ENCODE measurements at places on chromosomes 3 and 15. TPM values are rescaled to one million over a fixed set of nuclear protein-coding genes. Genes with fewer than 3 reads are reported as not detected.
A peak's percentile ranks its signal among the peaks of the same experiment; 100 is the strongest.

MTFMT gene
- polyA plus RNA-seq: 11.6 TPM

- DNase-seq: no peak
Measured at GRCh38 chr15:50209809-50210208, 27.8 kb downstream of the SLC27A2 start.

GRCh38 chr15:88844749-88845386 is 41.6 kb downstream of the ACAN start:
- no peak for DNase-seq

- DNase-seq: no peak
Measured at GRCh38 chr3:151382671-151383070, 1.9 kb downstream of the P2RY12 start.

DNA sequence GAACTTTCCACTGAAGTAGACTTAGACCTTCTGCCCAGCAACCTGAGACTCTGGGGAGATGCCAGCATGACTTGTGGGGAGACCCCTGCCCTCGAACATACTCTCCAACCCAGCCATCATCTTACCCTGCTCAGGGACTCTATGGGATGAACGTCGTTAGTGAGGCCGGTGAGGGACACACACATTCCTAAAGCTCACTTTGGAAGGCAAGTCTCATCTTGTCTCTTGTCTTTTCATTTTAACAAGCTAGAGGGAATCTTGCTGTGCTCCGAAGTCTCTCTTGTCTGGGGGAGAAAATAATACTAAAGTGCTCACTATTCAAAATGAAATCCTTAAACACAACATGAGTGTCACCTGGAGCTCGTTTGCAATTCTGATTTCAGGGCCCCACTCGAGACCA is 239.5 kb upstream of the HES1 start:
- DNase-seq: no peak

DNA sequence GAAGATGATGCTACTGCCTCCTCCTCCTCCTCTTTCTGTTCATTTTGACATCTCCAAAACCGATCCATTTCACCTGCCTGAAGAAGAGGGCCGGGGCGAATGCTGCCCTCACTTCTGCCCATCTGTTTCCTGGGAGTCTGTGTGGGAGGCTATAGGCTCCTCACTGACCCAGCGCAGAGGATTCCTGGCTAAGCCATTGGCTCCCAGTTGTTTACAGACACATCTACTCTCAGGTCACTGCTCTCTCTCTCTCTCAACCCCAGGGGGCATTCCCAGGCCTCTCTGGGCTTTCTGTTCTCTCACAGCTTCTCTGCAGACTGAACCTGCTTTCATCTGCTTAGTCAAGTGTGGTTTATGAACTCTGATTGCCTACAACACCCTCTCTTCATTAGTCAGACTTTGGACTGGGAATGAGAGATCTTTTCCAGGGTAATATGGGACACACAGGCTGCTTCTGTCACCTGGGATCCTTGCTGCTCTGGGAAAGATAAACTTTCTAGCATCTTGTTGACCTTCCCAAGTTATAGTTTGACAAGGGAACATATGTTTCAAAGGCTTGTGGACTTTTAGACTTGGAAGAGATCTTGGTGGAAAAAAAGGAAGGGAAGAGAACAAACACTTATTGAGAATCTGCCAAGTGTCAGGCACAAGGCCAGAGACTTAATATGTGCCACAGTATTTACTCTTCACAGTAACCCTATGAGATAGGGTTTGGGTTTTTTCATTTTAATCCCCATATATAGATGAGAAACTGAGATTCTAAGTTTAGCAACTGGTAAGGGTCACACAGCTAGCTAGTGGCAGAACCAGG is 30.2 kb upstream of the USP3 start:
- DNase-seq: peak; percentile 53

- DNase-seq: no peak
Measured at GRCh38 chr3:161531930-161532329, 35.3 kb downstream of the OTOL1 start.
